Trophoblast cell (in vitro differentiated cells and primary cell): ENCODE measurements at places on chromosomes 12 and 14.

DNA sequence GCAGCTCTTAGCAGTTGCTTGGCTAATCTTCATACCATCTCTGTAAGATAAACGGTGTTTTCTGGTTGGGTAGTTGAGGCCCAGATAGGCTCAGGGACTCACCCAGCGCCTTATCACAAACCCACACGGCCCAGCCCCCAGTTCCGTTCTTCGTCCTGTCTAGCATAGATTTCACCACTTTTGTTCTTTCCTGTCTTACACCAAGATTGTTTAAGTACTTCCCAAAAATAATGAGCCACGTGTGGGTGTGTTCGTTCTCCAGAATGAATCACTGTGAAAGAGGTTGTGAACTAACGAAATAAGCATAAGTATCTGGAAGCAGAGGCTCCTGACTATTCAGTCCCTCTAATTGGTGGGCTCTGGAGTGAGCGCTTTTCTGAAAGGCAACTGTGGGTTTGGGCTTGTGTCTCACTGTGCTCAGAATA is 21.4 kb downstream of the ACVR1B start:
- peak; percentile 99 for DNase-seq

- peak; percentile 30 for DNase-seq
Measured at GRCh38 chr14:74402401-74403251, 23.4 kb downstream of the SYNDIG1L start.

- peak; percentile 27 for DNase-seq
Measured at GRCh38 chr12:67042697-67043131, 226.4 kb upstream of the CAND1 start.

DNA sequence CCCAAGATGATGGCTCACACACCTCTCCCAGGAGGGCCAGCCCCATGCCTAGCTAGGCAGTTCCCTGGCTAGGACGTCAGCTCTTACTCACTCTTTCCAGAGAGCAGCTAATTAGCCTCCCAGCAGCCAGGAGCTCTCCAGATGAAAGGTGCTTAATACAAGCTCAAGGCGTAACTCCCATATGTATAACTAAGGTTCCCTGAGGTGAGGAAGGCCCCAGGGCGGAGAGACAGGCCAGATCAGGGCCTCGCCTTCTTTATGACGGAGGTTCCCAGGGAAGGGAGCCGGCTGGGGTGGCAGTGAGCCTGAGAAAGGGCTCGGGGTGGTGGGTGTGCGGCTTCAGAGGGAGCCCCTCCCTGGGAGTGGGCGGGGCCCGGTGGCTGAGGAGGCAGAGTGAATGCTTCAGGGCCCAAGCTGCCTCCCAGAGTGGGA is 26.4 kb upstream of the ZFP36L1 start:
- DNase-seq, result peak; percentile 79

- peak; percentile 63 for DNase-seq
Measured at GRCh38 chr14:37903343-37904191, 304.1 kb upstream of the SSTR1 start.

DNA sequence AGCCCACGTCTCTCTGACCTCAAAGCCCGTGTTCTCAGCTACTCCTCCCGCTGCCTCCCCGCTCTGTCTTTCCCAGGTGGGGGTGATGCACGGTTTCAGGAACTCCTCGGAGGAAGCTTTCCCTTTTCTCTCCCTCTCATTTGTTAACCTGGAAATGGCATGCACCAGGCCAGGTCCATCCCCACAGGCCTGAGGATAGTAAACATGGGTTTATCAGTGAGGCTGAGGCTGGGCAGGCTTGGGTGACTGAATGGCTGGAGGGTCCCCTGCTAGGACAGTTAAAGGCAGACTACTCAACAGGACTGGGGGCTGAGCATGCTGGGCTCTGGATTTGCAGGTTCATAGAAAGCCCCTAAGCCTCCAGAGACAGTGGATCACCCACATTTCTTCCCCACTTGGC is 7.6 kb downstream of the WSCD2 start:
- no peak for DNase-seq

- no peak for DNase-seq
Measured at GRCh38 chr12:95951515-95951914, 8.4 kb downstream of the AMDHD1 start.

DNA sequence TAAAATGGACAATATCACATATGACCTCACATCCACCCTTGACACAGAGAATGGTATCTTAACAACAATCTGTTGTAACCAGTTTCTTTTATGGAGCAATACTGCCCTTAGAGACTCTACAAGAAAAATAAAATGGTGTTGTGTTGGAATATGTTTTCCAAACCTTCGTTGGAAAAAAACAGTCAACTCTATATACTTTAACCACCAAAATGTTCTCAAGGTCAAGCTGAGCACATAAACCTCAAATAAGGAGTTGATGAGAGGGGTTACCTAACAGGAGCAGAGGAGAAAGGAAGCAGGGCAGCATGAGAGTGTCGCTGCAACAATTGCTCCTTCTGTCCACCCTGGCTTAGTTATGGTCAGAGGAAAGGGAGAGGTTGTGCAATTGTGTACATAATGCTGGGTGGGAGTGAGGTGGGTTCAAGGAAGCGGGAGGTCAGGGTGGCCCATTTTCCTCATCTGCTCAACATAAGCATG is 179.2 kb upstream of the BMP4 start:
- DNase-seq, result peak; percentile 61

DNA sequence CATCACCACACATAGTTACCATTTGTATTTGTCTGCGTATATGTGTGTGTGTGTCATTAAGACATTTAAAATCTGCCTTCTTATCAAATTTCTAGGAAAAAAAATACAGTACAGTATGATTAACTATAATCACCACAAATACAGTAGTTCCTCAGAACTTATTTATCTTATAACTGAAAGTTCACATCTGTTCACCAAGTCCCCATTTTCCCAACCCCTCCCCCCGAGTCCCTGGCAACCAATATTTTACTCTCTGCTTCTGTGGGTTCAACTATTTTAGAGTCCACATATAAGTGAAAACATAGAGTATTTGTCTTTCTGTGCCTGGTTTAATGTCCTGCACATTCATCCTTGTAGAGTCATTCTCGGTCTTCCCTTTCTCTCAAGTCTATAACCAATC is 12.3 kb downstream of the CAPS2 start:
- no peak for DNase-seq

DNA sequence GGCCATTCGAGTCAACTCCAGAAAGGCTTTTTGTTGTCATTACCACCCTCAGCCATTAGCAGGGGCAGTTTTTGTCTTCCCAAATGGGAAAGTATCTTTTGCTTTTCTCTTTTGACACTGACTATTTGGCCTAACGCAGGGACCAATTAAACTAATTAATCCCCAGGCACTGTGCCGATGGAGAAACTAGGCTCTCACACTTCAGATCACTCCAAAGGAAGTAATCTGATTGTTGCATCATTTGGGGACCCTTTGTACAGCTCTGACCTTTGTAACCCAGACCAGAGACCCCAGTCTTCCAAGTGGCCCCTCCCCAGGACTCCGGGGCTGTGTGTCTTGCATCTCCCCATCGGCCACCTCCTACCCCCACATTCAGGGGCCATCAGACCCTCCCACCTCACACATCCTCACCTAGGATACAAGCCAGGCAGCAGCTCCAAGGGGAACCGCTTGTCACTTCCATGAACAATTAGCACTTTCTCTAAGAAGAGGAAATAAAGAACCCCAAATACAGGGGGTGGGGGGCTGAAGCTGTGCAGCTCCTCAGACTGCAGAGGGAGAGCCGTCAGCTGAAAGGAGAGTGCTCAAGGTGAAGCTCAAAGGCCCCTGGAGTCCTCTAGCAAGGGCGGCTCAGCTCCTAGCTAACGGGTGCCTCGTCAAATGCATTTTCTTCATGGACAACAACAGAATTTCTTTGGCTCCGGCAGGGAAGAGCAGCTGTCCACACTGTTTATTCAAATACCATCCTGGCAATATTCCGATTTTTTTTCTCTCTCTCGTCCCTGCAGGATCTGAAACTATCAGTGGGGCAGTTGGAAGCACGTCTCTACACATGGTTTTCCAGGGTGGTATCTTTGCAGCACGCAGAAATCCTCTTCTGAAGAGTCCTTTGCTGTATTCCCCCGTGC is 64.3 kb upstream of the DIO3 start:
- no peak for DNase-seq

- DNase-seq, result no peak
Measured at GRCh38 chr12:120813588-120814153, 88.0 kb downstream of the ACADS start.

DNA sequence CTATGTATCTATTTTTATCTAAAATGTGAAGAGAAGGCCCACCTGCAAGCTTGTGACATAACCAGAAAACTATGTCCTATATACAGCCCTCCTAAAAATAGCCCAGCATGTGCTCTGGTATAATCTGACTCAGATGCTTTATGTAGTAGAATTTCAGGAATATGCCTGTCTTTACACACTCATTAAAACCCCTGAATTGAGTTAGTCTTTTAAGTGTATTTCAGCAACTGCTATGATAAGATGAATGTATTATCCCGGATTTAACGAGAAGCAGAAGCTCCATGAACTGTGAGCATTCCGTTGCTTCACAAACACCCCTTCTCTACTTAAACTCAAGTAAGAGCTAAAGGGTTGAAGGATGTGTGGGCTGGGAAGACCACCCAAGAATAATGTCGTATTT is 89.9 kb upstream of the PRICKLE1 start:
- DNase-seq, result no peak

DNA sequence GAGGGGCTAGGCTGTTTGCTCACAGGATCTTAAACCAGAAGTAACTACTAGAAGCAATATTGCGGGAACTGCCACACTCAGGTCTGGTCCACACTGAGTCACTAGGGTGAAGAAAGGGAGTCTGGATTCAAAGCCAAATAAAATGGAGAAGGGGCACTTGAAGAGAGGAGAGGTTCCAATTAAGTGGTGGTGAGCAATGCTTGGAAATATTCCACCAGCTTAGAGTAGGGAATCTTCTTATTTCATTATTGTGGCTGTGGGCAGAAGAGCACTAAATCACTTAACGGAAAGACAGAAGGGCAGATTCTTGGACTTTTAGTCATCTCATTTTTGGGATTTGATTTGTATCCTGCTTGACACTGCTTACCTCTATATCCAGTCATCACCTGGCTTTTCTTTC is 48.6 kb upstream of the PPP1R12A start:
- DNase-seq, result no peak

- no peak for DNase-seq
Measured at GRCh38 chr14:104863131-104863862, 1.8 kb upstream of the CEP170B start.

DNA sequence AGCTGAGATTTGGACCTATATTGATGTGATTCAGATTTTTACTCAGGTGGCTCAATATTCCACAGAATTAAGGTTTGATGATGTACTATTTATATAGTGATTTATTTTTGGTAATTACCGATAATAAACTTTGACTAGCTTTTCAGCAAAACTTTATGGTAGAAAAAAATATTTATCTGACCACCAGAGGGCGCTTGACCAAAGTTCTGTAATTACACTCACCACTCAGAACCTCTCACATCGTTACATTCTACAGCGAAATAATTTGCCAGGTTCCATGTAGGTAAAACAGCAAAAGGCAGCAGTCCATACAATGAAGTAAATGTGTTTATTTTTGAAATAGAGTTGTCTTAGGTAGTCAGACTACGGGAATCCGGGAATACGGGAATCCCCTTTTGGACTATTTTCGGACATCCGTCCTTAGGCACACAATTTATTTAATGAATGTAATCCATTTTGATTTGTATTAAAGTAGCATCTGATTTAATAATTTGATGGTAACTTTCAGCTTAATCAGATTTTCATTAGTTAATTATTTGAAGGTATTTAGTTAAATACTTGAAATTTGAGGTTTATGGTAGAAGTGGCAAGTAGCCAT is 143.0 kb upstream of the DDHD1 start:
- DNase-seq, result peak; percentile 78

GRCh38 chr12:15151161-15152091 is 69.8 kb downstream of the RERG start:
- DNase-seq, result no peak
